Activated CD4-positive, alpha-beta T cell treated with anti-CD3 and anti-CD28 coated beads, Interleukin-2, amount 50 U/mL, for 48 hours (primary cell): ENCODE measurements at places on chromosomes 16 and 17.

DNA sequence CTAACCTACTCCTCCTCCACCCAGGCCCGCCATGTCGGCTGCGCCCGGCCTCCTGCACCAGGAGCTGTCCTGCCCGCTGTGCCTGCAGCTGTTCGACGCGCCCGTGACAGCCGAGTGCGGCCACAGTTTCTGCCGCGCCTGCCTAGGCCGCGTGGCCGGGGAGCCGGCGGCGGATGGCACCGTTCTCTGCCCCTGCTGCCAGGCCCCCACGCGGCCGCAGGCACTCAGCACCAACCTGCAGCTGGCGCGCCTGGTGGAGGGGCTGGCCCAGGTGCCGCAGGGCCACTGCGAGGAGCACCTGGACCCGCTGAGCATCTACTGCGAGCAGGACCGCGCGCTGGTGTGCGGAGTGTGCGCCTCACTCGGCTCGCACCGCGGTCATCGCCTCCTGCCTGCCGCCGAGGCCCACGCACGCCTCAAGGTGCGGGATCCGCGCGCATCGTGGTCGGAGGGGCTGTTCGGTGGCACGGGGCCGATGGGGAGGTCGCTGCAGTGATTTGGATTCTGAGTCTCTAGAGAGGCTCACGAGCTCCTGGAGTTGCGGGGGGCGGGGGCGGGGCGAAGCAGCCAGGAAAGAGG, 878 bp downstream of the TRIM72 start:
- no peak for DNase-seq

GRCh38 chr17:55356434-55357328, 65.0 kb downstream of the MMD start:
- DNase-seq: peak; percentile 77

DNA sequence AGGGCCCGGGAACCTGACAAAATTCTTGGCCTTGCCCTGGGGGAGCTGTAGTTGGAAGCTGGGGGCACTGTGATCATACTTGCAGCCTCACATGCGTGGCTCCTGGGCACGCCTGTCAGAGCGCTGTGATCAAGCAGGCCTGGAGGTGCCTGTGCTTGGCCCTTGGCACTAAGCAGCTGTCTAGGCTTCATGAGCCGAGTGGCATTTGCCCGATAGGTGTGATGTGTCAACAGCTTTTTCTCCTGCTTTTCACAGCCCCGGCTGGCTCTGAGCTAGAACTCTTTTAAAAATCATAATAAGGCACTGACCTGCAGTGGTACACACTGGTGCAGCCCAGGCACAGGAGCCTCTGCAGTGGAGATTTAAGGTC, 113.8 kb downstream of the SOCS1 start:
- DNase-seq: no peak

DNA sequence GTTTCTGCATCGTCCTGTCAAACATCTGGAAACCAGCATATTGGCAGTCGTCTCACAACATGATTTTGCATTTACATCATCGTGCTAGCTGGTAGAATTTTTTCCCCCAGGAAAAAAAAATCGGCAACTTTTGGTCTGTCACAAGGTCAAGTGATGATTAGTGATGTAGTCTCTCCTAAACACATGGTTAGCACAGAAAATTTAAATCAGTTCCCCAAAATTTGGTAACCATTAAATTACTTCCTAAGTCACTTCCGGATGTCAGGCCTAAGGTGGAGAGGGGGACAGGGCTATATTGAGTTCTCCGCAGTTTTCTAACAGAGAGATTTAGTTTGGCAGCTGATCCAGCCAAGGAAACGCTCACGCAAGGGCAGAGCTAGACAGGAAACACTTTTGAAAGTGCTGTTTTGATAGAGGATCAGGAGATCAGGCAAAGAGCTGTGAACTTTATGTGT, 271.0 kb upstream of the TBX2 start:
- DNase-seq: no peak

GRCh38 chr16:5882087-5882640, 784.6 kb upstream of the EEF2KMT start:
- no peak for DNase-seq

- no peak for DNase-seq
Observed at GRCh38 chr16:31238041-31238440, 21.1 kb upstream of the PYDC1 start.

DNA sequence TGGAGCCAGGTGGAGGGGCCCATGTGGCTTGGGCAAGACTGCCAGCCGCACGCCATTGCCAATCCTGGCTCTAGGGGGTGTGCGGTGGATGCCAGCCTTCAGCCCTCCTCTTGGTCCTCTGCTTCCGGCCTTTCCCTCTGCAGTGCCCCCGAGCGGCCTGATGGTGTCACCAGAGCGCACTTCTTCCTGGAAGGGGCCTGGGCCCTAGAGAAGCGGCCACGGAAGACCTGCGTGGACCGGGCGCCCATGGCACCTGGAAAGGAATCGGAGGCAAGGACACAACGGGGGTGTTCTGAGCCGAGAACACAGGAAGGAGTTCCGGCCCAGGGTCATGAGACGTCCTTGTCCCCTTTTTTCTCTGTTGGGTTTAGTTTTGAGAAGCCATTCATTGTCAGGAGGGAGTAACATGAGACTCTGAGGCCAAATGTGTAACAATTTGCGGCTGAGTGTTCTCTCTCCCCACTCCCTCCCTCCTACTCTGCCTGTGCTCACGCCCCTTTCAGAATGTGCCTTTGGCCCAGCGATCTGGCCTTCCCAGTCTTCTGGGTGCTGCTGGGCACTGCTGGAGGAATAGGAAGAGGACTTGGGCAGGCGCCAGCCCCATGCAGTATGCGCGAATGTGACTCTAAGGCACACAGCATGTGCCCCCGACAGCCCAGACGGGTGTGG, 92.8 kb downstream of the IRX3 start:
- DNase-seq: peak; percentile 40

GRCh38 chr16:87815567-87815966, 49.8 kb upstream of the KLHDC4 start:
- DNase-seq: no peak

GRCh38 chr16:11047057-11047456, 102.7 kb downstream of the CLEC16A start:
- DNase-seq: no peak
